Stimulated activated naive CD4-positive, alpha-beta T cell treated with Interleukin-2 at 50 U/mL for 16 hours (primary cell): ENCODE measurements at places on chromosomes 11 and 22.

DNA sequence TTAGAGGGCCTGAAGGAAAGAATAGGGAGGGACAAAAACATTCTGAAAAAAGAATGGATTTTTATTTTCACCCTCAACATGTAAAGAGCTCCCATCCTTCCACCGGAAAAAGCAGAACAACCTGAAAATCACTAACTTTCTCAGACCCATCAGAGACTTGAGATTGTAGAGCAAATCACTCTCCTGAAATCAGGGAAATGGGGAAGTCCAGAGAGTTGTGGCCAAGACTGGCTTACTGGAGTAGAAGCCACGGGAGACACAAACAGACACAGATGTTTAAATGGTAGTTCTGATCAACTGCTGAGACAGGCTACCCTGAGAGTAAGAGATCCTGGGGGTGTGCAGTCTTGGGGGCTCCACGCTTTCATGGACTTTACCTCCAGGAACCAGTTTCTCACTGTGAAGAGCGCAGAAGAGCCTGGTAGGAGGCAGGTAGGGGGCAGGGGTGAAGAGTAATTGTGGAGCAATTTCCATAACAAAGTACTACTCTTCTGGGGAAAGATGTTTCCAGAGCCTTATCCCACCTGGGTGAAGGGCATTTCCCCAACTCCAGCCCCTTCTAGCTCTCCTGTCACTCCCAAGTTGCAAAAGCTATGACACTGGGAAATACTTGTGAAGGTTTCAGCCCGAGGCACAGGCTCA, 47.1 kb downstream of the ASCL2 start:
- DNase-seq = no peak

- DNase-seq = peak; percentile 42
These were observed 576 bp downstream of the TMEM258 start for GRCh38 chr11:61791737-61792309.

- DNase-seq = no peak
These were observed 52.1 kb downstream of the ALG9 start for GRCh38 chr11:111819161-111819828.

GRCh38 chr11:4797206-4797605, 7.0 kb downstream of the OR52R1 start:
- no peak for DNase-seq

DNA sequence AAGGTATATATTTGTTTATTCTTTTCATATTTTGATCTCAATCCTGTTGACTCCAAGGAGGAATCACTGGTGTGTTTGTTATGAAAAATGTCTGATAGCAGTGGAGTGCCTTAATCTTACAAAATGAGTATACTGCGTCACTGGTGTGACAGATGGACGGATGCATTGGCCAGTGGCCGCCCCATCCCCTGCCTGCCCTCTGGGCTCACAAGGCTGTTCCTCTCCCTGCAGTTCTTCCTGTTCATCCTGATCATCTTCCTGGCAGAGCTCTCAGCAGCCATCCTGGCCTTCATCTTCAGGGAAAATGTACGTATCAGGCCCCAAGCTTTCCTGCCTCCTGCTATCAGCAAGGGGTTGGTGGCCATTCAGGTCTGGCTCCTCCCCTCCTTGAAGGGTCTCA, 32.9 kb downstream of the TP53I11 start:
- DNase-seq = no peak

GRCh38 chr22:31496735-31497146, 405 bp downstream of the SFI1 start:
- peak; percentile 43 for DNase-seq

- DNase-seq = no peak
These were observed 96.2 kb downstream of the RASSF10 start for GRCh38 chr11:13105237-13105844.

DNA sequence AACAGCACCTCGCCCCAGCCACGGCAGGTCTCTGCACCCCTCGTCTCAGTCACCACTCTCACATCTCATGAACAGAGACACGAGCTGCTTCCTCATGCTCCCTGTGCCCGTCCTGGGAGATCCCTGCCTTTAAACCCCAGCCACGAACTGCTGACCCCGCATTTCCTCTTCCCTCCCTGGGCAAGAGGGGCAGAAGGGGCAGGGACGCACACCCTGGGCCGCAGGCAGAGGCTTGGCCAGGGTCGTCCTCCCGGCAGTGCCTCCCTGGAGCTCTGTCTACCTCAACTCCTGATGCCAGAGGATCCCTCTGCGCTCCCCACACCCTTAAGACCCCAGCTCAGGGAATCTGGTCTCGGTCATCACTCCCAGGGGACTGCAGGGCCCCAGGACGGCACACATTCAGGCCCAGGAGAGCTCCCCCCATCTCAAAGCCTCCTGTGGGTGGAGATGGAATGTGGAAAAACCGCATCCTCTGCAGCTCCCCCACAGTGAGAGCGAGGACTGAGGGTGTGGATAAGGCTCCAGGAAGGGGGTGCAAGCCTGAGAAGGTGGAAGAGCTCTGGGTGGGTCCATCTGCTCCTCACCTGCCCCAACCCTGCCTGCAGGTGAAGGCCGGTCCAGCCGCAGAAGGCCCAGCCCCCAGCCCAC, 1.2 kb downstream of the BID start:
- DNase-seq = no peak
